ENCODE measurements at places on chromosomes 5 and 9.

- DNase-seq, result peak; percentile 13
These were observed 14.2 kb downstream of the NDUFAF2 start for GRCh38 chr5:60959156-60959555.

- no peak for DNase-seq
These were observed 6.7 kb downstream of the PTGS1 start for GRCh38 chr9:122377241-122378164.

GRCh38 chr9:128921881-128922763 is 1.3 kb downstream of the PHYHD1 start:
- no peak for DNase-seq

DNA sequence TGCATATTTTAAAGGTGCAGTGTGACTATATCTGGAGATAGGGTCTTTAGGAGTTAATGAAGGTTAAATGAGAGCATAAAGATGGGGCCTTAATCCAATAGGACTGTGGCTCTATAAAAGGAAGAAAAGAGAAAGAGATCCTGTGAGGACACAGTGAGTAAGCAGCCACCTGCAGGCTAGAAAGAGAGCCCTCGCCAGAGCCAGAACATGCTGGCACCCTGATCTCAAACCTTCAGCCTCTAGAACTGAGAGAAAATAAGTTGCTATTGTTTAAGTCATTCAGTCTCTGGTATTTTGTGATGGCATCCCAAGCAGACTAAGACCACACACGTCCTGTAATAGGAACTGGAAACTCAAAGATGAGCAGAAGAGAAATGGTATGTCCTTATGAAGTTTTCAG is 41.0 kb downstream of the RNF180 start:
- DNase-seq, result no peak

- no peak for DNase-seq
These were observed 63.5 kb downstream of the UBE2R2 start for GRCh38 chr9:33880211-33881089.

DNA sequence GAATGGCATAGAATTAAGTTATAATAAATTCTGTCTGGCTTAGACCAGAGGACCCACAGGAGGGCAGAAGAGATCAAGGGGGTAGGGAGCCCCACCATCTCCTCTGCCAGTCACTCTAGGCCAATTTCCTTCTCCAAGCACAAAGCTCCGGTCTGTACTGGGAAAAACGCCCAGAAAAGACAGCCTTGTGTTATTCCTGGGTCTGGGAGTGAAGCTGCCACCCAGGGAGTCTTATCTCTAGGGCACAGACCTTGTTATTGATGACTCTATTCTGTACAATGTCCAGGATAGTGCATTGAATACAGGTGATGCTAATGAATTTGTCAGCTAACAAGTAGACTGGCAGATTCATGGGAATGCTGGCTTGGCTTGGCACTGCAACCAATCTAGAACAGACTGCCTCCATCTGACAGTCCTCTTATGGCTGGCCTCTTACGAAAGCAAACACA is 60.7 kb downstream of the MED27 start:
- no peak for DNase-seq

DNA sequence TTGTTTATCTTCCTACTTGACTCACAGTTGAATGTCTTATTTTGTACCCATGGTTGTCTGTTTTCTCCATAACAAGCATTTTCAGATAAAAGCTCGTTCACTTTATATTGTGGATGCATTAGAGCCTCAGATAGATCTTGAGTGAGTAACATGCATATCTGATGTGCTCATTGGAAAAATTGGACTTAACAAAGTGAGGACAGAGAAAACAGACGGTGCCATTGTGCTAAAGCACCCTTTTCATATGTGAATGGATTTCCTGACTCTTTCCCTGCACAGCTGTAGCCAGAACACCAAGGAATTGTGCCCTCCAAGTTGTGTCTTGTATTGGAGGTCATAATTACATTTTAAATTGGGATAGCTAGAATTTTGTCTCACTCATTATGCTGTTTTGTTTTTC is 325.8 kb upstream of the MEF2C start:
- no peak for DNase-seq

All from CD4-positive, alpha-beta T cell treated with Interleukin-15 for 4 hours (primary cell).